COR-L47 (cell line): ENCODE measurements at places on chromosomes 1 and 21.

DNA sequence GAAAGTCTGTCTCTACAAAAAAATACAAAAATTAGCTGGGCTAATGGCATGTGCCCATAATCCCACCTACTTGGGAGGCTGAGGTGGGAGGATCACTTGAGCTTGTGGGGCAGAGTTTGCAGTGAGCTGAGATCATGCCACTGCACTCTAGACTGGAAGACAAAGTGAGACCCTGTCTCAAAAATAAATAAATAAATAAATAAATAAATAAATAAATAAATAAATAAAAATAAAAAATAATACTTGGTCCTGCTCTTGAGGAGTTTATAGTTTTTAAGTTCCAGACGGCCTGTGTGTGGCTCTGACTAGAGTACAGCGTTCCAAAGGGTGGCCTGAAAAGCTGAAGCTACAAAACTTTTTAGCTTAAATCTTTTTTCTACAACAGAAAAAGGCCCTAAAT lies 35.1 kb downstream of the PCSK9 start:
- DNase-seq: no peak

GRCh38 chr1:78275906-78276685 lies 214.7 kb upstream of the PTGFR start:
- DNase-seq: no peak

DNA sequence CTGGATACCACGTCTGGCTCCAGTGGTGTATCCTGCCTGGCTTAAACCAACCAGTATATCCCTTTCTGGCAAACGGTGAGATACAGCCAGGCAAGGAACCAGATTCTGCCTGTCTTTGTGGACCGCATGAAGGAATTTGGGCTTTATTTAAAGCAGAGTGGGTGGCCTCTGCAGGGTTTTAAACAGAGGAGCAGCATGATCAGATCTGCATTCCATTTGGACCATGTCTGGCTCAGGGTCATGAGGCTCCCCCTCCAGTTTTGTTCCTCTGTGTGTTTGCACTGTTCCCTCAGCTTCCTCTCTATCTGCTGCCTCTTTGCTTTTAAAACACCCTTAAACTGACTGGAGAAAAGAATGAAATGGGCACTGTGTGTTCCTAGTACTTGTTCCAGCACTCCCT lies 195.0 kb downstream of the GIPC2 start:
- DNase-seq: no peak

DNA sequence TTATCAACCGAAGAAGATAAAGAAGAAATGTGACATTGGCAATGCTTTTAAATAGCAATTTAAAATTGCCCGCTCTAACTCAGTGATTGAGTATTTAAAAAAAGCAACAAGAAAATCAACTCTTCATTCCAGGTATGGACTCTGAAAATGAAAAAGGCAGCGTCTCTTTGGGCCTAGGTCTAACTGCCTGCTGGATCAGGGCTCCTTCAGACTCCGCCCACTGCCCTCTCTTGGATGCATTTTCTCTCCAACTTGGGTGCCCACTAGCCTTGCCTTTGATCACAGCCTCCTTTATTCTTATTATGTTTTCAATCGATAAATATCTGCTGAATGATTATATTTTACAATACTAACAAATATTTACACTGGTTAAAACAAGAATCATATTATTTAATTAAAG lies 268.9 kb downstream of the MRPL39 start:
- no peak for DNase-seq

GRCh38 chr1:240709676-240710075 lies 97.7 kb upstream of the GREM2 start:
- DNase-seq: no peak
